NCI-H510A treated with DMSO at 0.1 percent for 48 hours (cell line): ENCODE measurements at places on chromosomes 3 and 15.

DNA sequence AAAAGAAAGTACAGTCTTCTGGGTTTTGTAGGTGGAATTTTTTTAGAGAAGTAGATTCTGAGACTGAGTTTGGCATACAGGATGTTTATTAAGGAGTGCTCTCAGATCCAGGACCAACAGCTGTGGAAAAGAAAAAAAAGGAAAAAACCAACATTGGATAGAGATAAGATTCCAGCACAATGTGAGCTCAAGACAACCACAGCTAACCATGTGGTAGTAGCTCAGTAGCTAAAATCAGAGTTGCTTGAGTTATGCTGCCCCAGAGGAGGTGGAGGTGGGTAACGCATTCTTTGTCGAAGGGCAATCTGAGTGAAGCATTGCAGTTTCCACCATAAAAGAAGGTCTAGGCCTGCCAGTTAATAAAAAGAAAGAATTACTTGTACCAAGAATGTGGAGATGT is 904.3 kb downstream of the NSUN3 start:
- DNase-seq: no peak

DNA sequence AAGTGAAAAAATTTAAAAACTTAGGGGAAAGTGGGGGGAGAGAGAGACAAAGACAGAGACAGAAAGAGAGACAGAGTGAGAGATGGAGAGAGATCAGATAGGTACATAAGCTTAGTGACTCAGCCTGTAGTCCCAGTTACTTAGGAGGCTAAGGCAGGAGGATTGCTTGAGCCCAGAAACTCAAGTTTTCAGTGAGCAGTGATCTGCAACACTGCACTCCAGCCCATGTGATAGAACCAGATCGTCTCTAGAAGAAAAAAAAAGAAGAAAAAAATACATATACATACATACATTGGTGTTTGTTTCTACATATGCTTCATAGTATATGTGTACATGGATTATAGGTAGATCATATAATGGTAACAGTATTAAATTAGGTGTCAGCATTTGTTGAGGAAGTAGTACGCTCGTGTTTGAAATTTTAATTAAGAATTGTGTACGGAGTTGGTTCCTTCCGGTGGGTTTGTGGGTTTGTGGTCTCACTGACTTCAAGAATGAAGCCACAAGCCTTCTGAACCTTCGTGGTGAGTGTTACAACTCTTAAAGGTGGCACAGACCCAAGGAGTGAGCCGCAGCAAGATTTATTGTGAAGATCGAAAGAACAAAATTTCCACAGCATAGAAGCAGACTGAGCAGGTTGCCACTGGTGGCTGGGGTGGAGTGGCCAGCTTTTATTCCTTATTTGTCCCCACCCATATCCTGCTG is 38.3 kb upstream of the SNRPN start:
- no peak for DNase-seq

- no peak for DNase-seq
These were observed 99.6 kb upstream of the STT3B start for GRCh38 chr3:31432897-31433678.

GRCh38 chr3:154085071-154085470 is 36.1 kb upstream of the ARHGEF26 start:
- DNase-seq: no peak

DNA sequence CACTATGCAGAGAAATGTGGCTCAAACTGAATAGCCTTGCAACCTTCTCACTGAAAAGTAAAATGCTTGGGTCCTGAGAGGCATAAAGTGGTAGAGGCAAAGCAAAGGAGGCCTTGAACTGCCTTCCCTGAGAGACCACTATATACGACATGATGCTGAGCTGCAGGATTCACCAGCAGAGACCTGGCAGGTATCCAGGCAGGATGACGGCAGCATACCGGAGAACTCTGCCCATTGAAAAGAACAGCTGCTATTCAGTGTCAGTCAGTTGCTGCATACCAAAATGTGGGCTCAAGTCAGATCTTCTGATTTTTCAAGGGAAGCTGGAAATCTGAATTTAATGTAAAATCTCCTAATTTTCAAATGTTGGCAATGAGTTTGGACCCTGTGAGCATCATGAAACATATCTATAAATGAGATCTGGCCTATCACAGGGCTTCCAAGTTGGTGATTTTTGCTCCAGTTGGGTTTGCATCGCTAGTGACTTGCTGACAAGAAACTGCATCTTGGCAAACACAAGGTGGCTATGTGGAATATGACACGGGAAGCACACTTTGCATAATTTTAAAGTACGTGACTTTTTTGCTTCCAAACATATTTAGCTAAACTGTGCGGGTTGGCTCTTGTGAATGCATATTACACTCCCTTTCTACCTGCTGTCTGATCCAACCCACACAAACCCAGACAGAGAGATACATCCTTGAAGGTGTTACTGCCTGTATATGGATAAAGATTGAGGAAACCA is 529.0 kb downstream of the AGBL1 start:
- no peak for DNase-seq

DNA sequence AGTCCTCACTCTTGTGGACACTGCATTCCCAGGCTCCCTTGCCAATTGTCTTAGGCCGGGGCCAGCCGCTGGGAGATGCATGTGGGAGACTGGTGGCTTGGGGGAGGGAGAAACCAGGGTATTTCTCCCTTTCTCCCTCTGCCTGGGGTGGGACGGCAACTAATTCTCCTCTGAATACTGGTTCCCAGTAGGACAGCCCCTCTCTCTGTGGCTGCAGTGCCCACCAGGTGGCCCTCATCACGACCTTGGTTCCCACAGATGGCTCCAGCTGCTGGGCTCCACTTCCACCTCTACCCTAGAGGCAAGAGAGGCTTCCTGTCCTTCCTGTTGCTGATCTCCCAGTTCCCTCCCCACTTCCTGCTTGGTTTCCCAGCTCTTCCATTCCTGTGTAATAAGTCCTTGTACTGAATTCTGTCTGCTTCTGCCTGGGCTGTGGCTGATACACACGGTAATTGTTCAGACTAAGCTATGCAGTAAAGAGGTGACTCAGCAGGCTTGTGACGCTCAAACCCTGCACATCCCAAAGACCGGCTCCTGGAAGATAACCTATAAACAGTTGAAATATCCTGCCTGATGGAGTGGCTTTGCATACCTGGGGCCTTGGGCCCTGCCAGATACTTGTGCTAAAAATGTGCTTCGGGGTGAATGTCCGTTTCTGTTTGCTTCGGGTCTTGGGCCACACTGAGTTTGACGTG is 20.4 kb upstream of the COPG1 start:
- no peak for DNase-seq

DNA sequence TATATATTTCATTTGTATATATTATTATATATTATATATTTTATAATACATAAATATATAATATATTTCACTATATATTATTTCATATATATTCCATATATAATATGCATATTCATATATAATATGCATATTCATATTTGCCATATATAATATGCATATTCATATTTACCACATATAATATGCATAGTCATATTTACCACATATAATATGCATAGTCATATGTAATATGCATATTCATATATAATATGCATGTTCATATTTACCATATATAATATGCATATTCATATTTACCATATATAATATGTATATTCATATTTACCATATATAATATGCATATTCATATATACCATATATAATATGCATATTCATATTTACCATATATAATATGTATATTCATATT is 51.2 kb upstream of the GATA2 start:
- DNase-seq: no peak

DNA sequence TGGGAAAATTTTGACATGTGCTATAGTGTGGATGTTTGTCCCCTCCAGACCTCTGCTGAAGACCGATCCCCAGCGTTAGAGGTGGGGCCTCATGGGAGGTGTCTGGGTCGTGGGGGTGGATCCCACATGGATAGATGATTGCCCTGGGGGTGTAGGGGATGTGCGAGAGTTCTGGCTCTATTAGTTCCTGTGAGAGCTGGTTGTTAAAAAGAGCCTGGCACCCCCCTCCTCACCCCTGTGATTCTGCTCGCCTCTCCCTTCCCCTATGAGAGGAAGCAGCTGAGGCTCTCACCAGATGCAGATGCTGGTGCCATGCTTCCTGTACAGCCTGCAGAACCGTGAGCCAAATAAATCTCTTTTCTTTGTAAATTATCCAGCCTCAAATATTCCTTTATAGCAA is 67.4 kb downstream of the ATP10A start:
- no peak for DNase-seq
